ENCODE measurements at places on chromosomes 5 and 9.

DNA sequence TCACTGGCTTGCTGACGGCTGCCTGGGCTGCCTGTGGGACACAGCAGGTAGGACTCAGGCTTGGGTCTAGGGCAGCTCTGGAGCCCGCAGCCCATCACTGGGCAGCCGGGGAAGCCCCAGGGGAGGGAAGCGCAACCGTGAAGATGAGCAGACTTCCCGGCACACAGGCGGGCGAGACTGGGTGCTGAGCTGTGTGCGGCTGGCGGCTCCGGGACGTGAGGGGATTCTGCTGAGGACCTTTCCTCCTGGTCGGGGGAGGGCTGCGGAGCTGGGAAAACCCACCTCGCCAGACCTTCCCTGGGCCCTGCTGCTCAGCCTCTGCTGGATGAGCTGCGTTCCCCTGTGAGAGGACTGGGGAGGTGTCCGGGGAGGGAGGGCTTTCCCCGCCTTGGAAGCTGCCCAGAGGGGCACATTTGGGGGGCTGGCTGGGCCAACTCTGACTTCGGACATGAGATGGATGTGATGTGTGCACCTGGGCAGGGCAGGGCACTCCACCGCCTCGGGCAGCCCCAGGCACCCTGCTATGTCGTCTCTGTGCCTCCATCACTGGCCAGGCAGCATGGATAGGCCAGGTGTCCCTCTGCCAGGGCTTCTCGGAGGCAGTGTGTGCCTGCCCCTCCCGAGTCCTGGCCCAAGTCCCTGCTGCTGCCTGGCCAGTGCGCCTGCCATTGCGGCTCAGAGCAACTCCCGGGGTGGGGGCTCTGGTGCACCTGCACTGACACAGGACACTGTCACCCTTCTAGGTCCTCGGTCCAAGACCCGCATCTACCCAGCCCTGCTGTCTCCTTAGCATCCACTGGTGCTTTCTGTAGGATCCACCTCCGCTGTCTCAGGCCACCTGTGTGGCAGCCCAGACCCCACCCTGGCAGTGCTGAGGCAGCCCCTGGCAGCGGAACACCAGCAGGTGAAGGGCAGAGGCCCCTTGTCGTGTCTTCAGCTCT lies 66.4 kb downstream of the COL5A1 start:
- DNase-seq = no peak

- DNase-seq = no peak
Observed at GRCh38 chr9:36318212-36318802, 60.1 kb upstream of the GNE start.

DNA sequence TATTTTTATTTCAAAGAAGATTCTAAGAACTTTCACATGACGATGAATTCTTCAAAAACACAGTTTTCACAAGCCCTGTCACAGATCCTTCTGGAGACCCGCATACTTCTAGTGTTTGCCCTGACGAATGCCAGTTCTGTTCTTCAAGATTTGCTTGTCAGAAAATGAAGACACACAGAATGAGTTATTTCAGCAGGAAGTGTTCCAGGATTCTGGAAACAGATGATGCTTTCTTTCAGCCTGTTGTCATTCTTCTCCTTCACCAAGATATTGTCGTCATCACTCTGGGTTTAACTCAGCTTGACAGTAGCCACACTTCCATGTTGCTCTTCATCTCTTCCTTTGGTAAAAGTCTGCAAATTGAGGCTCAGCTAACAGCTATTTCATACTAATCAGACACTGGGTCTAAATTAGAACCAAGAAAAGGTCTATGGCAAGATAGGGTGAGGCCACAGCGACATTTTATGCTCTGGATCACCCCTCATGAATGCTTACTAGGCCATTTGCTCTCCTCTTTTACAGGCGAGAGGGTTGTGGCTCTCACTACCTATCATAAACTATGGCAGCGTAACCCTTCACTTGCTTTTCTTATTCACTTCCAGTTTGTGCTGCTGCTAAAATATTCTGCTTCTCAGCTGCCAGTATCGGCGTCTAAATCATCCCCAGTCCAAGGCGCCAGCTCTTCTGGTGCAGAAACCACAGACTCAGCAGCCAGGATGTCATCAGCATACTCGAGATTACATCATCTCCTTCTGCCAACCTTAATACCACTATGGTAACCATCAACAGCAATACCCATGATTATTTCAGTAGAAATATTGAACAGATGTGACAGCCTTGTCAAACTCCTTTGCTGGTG lies 159.6 kb upstream of the TBCA start:
- no peak for DNase-seq

DNA sequence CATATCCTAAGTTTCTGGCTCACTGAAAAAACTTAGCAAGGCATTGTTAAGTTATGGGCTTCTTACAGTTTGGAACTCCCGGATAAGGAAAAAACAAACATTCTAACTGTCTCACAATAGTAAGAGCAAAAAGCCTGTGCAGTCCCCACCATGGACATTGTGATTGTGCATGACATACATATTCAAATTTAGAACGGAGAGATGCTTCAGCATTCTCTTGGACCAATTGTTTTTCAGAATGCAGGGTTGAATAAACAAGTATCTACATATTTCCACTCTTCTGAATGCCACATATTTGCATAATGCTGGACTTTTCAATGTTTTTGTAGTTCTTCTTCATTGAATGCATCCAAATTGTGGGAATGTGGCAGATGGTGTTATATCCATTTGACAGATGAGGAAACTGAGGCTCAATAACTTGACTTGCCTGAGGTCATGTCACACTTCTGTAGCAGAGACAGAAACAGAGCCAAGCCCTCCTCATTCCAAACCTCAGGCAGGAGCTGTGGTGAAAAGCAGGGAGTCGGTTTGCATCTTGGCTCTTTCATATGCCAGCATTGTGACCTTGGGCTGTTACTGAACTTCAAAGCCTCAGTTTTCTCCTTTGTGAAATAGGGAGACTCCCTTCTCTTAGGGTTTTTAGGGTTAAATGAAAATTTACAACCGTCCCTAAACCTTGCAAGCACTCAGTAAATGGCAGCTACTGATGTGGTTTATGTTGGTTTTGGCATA lies 95.1 kb downstream of the IQGAP2 start:
- no peak for DNase-seq

GRCh38 chr5:122516432-122516743 lies 204.4 kb downstream of the SNCAIP start:
- DNase-seq = no peak

- DNase-seq = no peak
Observed at GRCh38 chr9:132221941-132222340, 60.1 kb downstream of the NTNG2 start.

GRCh38 chr9:85430659-85431338 lies 311.0 kb downstream of the AGTPBP1 start:
- DNase-seq = no peak

DNA sequence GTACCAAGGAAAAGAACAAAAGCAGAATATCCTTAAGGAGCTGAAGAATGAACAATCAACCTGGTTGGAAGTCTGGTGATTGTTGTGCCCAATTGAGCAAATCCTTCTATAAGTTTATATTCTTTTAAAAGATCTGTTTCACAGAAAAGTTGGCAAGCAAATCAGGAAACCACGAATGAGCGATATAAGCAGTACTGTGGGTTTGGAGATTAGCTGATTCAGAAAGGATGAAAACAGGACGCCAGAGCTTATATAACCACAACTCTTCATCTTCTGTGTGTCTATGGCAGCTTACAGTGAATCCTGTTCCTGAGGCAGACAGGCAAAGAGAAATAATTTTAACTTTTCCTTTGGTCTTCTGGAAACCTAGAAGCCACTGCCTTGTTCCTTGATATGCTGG lies 61.7 kb downstream of the SLC38A9 start:
- DNase-seq = no peak

- DNase-seq = peak; percentile 39
Observed at GRCh38 chr9:136597965-136598364, 52.1 kb upstream of the NOTCH1 start.

GRCh38 chr9:35702696-35703095 lies 13.0 kb upstream of the TPM2 start:
- DNase-seq = no peak

Measured in right cardiac atrium (tissue), 5 donors.